Effector memory CD8-positive, alpha-beta T cell (primary cell): ENCODE measurements at places on chromosomes 5 and 9.

DNA sequence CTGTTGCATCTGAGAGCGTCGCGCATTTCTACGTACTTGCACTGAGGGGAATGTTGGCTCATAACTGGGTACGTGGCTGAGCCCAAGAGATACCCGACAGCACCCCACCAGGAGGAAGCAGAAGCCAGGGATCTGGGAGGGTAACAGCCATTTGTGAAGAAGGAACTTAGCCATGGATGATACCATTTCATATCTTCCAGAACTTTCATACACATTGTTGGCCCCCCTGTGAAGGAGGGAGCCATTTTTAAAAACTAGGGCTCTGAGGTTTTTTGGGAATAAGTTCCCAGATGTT, 101.4 kb upstream of the SLC44A1 start:
- no peak for DNase-seq

DNA sequence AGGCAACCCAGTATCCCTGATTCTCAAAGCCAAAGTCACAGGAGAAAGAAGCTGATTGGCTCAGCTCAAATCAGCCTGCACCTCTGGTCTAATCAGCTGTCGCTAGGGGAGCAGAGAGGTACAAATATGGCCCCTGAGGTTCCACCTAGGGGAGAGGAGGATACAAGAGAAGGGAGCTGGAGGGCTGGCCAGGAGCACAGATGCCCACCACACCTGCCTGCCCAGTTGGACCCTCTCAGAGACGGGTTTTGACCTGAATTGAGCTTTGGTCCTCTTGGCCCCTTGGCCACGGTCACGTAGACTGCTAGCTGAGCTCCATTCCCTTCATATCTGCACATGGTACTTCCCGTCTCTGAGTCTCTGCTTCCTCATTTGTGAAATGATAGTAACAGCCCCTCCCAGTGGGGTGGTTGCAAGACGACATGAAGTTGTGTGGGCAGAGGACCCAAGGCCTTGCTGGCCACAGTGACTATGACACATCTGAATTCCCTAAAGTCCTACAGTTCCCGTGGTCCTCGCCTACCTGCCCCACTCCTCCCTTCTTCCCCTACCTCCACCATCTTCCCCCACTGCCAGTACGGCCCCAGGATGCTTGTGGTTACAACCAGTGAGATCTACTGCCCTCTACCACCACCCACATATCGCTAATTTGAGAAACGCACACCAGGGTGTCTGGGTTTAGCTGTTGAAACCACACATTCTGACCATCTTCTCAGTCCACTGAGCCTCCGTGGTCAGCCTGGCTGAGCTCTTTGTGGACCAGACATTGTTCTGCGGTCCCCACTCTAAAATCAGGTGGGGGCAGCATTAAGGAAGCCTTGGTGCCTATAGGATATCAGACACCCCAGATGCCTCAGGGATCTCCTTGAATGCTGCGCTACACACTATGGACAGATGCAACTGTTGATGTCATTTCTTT, 60.3 kb upstream of the NEK6 start:
- no peak for DNase-seq

DNA sequence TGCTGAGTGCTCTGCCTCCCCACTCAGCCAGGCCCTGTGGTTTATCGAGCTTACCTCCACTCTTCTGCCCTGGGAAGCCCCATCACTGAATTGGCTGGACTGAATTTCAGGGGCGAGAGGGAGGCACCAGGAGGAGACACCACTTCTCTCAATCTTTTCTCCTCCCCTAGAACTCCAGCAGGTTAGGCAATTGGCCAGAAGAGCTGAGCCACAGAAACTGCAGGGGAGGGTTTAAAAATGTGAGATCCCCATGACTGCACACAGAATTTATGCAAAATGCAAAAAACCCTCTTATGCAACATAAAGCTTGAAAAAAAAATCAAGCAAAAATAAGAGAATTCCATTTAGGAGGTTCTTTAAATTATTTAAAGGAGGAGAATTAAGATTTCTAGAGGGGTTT, 29.9 kb downstream of the TUT7 start:
- no peak for DNase-seq

DNA sequence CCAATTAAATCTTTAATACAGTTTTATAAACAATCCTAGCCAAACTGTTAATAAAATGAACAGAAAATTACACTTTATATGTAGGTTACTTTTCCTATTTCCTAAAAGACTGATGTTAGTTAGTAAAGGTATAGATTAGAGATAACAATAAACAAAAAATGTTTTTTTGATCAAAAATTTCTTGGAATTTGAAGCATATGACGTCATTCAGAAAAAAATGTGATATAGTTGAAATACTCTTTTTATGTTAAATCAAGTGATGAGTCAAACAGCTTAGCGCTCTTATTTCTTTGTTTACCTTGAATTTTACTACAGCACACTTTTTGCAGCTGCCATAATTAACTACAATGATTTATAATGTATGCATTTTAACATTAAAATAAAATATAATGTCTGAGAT, 195.8 kb downstream of the SLC12A2 start:
- DNase-seq, result no peak

DNA sequence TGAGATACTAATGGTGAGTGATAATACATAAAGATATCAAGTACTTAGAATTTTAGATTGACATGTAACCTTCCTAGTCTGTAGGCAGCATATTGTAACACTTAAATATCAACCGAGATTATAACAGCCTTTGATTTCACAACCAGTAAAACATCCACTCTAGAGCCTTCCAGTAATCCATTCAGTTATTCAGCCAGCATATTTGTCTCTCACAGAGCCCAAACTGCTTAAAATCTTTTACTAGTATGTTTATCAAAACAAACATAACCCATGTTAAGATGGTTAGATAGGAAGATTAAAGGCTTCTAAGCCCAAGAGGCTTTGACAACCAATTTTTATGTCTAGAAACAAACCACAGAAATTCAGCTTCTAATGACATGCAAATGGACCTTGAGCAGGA, 177.9 kb upstream of the FST start:
- no peak for DNase-seq

- DNase-seq, result no peak
These were observed 92.7 kb downstream of the SV2C start for GRCh38 chr5:76175821-76176403.

GRCh38 chr5:139878093-139878492, 82.5 kb downstream of the PSD2 start:
- no peak for DNase-seq

GRCh38 chr9:105385381-105385985, 62.4 kb upstream of the FSD1L start:
- DNase-seq, result no peak

GRCh38 chr9:18798508-18799290, 234.3 kb downstream of the SAXO1 start:
- no peak for DNase-seq

- DNase-seq, result no peak
These were observed 19.4 kb upstream of the KCNIP1 start for GRCh38 chr5:170484459-170484831.

- DNase-seq, result no peak
These were observed 4.1 kb upstream of the MYMK start for GRCh38 chr9:133528876-133529241.

DNA sequence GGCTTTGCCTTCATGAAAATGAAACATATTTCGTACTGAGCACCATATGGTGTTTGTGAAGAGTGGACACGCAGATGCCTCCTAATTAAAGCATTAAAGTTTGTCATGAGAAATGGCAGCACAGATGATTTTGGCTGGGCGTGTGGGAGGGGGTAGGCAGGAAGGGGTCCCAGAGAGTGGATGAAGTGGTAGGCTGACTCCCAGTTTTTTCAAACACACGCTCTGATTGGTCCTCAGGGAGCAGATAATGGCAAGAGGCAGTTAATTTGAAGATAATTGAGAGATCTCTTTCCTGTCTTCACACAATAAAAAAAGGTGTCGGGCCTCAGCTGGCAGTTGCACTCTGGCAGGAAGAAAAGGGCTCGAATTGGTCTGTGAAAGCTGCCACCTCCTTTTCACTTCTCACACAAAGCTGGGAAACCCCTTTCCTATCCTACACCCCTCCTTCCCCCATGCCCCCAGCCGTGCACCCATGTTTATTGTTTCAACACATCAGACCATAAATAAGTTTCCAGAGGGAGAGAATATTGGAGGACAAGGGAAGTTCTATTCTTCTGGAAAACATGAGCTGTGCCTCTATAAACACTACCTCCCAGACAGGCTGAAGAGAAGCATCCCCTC, 429.6 kb downstream of the ARHGEF28 start:
- no peak for DNase-seq

DNA sequence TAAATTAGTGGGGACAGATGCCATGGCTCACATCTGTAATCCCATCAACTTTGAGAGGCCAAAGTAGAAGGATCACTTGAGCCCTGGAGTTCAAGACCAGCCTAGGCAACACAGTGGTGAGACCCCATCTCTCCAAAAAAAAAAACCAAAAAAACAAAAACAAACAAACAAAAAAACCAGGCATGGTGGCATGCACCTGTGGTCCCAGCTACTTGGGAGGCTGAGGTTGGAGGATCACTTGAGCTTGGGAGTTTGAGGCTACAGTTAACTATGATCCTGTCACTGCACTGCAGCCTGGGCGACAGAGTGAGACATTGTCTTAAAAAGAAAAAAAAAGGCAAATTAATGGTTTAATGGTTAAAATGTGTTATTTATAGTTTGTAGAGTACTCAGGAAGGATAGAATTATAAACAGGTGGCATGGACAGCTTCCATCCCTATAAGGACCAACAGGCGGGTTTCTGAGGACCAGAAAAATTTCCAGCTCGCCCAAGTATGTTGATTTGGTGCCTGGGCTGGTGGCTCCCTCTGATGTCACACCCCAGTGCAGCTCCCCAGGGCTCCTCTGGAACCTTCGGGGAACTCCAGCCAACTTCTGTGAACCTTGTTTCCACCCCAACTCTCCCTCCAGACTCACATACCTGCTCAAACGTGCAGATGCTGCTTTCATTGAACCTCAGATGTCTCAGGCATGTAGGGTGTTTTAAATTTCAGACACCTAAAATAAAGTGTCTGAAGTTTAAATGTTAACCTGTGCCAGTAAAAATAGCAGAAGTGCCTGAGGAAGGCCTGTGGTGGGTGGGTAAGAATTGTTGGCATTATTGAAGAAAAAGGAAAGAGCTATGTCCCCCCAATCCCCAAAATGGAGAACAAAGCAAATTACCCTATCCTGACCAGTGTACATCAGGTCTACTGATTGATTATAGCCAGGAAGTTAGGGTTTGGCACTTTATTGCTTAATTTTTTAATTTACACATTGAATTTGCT, 69.0 kb downstream of the TRIO start:
- no peak for DNase-seq

GRCh38 chr9:106860721-106861639, 2.0 kb upstream of the ZNF462 start:
- no peak for DNase-seq

GRCh38 chr9:38179965-38180364, 110.9 kb upstream of the SHB start:
- DNase-seq, result no peak

DNA sequence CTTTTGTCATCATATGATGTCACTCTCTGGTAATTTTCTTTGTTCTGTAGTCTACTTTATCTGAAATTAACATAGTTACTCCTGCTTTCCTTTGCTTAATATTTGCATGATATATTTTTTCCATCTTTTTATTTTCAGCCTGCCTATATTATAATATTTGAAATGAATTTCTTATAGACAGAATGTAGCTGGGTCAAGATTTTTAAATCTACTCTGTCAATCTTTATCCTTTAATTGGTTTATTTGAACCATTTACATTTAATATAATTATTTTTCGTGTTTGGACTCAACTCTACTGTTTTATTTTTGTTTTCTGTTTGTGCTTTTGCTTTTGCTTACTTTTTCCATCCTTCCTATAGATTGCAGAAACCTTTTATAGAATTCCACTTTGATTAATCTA, 118.0 kb downstream of the FOXD1 start:
- DNase-seq, result no peak

- no peak for DNase-seq
These were observed 990.1 kb upstream of the C9orf72 start for GRCh38 chr9:28563291-28563934.

GRCh38 chr5:157308836-157309465, 43.0 kb downstream of the CYFIP2 start:
- DNase-seq, result no peak

- no peak for DNase-seq
These were observed 85.3 kb upstream of the CTSV start for GRCh38 chr9:97124256-97124655.

- no peak for DNase-seq
These were observed 5.6 kb upstream of the ABLIM3 start for GRCh38 chr5:149135536-149136201.

DNA sequence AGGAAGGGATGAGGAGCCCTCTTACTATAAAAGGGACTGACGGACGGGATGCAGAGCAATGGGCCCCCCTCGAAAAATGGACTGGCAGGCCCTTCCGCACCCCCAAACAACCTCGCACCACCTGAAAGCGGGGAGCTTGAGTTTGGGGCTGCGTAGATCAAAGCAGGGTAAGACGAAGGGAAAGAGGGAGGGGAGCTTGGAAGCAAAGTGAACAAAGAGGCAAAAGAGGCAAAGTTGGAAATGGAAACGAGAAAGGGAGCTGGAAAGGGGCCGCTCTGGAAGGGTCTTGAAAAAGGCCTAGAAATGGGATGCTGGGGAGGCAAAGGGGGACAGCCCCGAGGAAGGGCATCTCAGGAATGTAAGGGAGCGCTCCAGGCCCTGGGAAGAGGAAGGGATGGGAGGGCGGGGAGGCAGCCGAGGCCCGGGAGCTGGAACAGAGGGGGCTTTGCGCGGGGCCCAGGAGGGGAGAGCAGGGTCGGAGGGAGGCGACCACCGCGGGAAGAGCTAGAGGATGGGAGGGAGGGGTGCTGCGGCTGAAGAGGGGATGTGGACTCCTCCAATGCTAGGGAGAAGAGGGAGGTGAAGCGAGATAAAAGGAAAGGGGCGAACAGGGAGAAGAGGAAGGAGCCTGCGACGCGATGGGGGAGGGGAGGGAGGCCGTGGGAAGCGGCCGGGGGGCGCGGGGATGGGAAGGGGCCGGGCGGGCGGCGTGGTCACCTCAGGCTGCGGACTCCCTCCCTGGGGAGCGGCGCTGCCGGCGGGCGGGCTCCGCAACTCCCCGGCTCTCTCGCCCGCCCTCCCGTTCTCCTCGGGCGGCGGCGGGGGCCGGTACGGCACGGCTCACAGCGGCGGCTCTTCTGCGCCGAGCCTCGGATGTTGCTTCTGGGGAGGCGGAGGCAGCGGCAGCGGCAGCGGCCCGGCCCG, 577 bp downstream of the RNF145 start:
- DNase-seq, result no peak

GRCh38 chr9:94672811-94673487, 33.6 kb upstream of the FBP1 start:
- DNase-seq, result no peak

- peak; percentile 55 for DNase-seq
These were observed 6.3 kb upstream of the TRMT10B start for GRCh38 chr9:37747271-37747753.

GRCh38 chr9:89926691-89927220, 321.9 kb downstream of the GADD45G start:
- DNase-seq, result no peak
